NCI-H2227 treated with DMSO at 0.1 percent for 48 hours (cell line): ENCODE measurements at places on chromosomes 13 and 19.

DNA sequence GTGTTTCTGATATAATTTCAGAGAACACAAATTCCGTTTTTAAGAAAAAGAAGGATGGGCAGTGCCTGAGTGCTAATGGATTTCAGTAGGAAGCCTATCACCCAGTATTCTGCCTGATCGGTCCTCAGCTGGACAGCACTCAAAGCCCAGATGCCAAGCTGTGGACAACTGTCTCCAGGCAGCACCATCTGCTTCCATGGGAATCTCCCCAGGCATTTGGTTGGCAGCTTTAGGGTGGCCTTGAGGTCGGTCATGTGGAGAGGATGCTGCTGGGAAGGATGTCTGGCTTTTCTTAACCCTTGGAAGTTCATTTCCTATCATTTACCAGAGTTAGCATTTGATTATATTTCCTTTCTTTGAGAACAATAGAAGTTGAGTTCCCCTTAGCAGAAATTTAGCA, 311.7 kb downstream of the TBC1D4 start:
- DNase-seq = no peak

DNA sequence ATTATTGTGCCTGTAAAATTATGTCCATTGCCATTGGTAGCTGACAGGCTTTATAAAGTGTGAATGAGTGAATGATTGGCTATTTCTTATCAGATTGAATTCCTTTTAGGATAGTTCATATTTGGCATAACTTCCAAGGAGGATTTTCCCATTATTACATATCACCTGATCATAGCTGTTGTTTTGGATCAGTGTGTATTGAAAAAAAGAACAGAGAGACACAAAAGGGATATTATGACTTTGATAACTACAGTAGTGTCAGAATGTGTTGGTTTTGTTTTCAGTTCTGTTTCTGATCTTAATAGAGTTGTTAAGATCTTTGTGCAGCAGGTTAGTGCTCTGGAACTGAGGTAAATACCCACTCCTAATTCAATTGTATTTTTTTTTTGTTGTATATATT, 103.8 kb downstream of the LRCH1 start:
- DNase-seq = no peak

DNA sequence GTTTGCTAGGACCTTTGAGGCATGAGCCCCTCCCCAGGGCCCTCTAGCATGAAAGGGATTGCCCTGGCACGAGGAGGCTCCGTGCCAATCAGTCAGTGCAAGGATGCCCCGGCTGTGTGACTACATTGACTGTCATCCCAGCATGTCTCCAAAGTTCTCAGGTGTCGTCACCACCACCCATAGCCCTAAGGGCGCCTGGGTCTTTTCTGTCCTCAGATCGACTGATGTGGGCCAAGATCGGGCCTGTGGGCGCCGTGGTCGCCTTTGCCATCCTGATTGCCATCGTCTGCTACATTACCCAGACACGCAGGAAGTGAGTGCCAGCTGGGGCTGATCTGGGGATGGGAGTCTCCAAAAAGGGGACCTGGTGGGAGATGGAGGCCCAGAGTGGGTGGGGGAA, 18.4 kb downstream of the MAG start:
- no peak for DNase-seq

DNA sequence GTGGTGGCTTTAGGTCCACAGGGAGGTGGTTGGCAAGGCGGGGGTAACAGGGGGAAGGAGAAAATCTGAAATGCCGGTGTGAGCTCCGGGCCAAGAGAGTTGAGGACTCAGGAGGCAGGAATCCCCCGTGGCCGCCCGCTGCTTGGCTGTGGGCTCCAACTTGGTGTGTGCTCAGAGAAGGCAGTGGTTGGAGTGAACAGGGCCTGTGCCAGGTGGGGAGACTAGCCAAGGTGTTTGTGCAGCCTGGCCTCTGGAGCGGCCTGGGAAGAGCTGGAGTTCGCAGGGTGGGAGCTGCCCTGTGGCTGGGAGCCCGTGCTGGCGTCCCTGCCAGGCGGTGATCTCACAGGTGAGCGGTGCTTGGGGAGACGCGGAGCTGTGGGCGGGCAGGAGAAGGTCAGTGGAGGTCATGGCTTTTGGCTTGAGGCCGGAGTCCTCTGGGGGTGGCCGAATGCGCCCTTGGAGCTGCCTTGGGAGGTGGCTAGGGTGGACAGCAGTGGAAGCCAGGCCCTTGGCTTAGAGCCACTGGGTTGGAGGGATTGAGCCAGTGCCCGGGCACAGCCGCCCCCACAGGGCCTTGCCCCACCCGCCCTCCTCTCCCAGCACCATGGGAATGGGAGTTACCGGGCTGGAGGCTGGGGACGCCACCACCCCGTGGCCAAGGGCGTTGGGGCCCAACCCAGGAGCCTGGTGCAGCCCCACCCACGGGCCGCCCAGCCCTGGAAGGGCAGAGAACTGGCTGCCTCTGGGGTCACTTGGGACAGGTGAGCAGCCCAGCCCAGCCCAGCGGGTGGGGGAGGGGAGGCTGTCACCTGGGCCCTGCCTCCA, 7.1 kb upstream of the CIRBP start:
- no peak for DNase-seq

- DNase-seq = no peak
Observed at GRCh38 chr13:94303644-94304174, 175.8 kb downstream of the DCT start.
